ENCODE measurements at places on chromosomes 3 and 15.

- DNase-seq = no peak
Measured at GRCh38 chr3:69092030-69092516, 7.3 kb downstream of the ARL6IP5 start.

- DNase-seq = no peak
Measured at GRCh38 chr3:44939581-44940036, 36.4 kb downstream of the ZDHHC3 start.

DNA sequence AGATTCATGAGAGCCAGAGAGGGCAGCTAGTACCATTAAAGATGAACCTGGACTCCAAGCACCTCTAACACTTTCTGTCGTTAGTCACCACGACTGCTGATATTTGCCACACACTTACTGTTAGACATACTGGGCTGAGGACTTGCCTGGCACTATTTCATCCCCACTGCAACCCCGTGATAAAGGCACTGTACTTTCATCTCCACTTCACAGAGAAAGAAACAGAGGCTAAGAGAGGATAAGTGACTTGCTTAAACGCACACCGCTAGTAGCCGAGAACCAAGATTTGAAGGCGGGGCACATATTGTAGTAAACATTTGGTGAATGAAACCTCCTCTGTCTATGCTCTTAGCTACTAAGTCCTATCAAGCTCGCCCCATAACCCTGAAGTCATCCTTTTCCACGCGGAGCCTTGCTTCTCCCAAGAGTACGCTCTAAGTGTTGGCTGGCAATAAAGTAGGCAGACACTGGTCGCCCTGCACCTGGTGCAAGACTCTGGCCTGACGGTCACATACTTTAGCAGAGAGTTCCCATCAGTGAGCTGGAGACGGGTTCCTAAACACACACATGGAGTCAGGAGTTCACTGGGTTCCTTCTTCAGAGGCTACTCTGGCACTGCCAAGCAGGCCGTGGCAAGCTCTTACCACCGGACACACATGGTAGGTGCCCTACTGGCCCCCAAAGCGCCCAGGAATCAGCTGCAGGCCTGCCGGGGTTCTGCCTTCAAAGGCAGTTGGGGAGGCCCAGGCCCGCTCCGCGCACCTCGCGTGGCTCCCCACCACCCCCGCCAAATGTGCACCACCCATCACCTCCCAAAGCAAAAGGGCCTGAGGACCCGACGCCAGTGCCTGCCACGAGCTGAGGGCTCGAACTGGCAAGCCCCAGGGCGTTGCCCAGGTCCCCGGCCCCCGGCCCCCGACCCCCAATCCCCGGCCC lies 951 bp downstream of the POMGNT2 start:
- DNase-seq = peak; percentile 15

GRCh38 chr3:39937315-39937714 lies 127.9 kb downstream of the MYRIP start:
- no peak for DNase-seq

- DNase-seq = no peak
Measured at GRCh38 chr3:185460719-185461350, 38.0 kb downstream of the TMEM41A start.

Measured in stimulated activated CD8-positive, alpha-beta memory T cell treated with anti-CD3 and anti-CD28 coated beads, Interleukin-12 subunit alpha, Interleukin-12 subunit beta, amount 100 ng/mL, for 4 hours (primary cell).